ENCODE measurements at places on chromosomes 4 and X.

DNA sequence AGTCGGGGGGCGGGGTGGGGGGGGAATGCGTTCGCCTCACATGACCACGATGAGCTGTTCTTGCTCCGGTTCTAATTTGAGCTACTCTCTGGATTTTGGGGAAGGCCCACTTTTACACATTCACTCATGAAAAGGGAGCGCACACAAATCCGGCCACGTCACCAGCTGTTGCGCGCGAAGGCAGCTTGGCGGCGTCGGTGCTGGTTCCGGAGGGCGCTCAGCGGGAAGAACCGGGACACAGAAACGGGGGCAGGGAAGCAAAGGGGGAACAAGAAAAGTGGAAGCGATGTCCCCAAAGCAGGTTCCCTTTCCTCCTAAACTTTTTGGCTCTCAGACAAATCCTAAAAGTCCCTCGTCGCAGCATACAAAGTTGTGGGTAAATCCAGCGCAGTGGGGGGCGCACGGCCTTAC is 605 bp downstream of the ANXA5 start:
- no peak for DNase-seq

GRCh38 chrX:155954793-155955192 is 42.7 kb upstream of the IL9R start:
- no peak for DNase-seq

- no peak for DNase-seq
These were observed 511.5 kb upstream of the ATOH1 start for GRCh38 chr4:93317057-93317456.

DNA sequence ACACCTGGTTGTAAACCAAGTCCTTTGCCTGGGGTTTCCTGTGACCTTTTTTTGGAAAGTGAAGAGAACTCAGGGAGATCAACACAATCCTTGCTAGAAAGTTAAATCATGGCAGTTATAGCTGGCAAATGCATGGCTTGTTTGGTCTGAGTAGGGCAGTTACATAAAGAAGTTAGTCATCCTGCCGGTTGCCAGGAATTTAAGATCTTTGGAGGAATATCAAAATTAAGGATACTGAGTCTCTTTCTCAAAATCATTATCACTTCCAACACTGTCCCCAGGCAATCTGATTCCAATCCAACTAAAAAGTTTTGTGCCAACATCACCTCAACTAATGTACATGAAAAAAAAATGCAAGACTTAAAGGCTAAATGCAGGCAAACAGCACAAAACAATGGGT is 40.3 kb downstream of the C4orf54 start:
- no peak for DNase-seq

DNA sequence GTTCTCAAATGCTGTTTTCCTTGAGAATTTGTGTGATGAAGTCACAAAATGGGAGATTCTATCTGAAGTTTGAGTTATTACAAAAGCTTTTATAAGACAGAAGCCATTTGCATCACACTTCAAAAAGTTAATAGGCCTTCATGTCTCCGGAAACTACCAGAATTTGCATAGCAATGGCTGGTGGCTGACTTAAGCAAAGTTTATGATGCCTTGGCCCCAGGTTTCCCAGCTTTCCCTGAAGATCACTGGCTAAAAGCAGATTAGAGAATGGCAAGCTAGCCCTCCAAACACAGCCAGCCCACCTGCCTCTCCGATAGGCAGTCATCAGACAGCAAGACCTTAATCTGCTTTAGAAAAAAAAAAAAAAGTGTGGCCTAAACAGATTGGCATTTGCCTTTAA is 197.8 kb downstream of the HS3ST1 start:
- no peak for DNase-seq

DNA sequence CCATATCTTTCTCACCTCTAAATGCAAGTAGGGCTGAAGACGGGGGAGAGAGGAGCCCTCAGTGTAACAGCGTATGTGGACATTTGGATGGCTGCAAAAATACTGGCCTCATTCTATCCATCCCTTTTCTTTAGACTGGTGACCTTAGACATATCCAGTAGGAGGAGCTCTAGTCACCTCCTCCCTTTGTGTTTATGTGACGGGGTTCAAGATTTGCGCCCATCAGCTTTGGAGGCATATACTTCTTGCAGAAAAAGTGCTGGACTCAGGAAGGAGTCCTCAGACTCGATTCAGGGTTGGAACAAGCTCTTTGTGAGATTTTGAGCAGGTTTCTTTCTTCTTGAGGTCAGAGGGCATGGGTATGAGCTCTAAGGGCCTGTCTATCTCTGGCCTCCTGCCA is 86.2 kb downstream of the MAMLD1 start:
- DNase-seq: no peak

DNA sequence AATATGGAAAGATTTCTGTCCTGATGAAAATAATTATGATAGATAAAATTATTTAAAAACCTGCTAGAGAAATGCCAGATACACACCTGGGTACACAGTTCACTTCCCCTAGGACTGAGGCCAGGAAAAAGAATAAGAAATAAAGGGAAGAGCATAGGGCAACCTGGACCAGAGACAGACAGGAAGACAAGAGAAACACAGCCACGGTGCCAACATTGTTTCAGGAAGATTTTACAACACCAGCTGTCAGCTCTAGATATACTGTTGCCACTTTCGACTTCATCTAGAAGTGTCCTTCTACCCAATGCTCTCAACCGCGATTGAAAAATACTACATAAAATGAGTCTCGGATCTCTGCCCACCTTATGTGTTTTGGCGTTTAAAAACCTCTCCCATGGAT is 128.5 kb downstream of the MAML3 start:
- no peak for DNase-seq

DNA sequence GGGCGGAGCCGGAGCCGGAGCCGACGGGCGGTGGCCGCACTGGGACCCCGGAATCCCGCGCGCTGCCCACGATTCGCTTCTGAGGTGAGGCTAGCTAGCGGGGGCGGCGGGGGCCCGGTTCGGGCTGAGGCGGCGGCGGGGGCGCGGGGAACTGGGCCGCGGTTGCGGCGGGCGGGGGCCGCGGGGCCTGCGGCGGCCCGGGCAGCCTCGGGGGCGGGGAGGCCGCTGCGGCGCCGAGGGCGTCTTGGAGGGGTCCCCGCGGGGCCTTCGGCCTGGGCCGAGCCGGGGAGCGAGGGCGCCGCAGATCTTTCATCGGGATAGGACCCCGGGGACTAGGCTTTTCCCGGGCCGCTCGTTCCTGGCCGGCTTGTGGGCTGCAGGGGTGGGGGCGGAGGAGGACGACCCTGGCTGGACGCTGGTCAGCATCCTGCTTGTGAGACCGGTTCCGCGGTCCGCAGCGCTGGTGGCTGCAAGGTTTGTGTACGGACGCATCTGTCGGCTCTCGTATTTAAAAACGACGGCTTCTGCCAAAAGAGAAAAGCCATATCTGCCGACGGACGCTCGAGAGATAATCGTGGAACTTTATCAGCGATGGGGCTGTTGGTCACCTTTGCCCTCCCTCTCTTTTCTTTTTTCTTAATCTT is 419 bp downstream of the ADD1 start:
- DNase-seq: no peak

DNA sequence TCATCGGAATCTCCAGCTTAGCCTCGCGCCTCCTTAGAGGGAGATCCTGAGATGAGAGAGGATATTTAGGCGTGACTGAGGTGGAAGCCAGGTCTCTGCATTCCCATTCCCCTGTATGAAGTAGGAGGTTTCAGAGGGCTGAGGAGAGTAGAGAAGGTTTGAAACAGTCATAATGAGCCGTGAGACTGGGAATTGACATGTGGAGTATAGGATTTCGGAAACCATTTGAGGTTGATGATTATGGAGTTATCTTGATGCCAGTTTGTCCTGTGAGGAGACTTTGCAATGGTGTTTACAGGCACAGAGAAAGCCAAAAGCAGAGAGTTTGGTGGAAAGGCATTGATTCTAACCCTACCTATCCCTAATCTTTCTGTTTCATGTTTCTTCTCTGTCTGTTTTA is 2.0 kb downstream of the CHST7 start:
- DNase-seq: no peak

- DNase-seq: no peak
These were observed 4.6 kb upstream of the PIN4 start for GRCh38 chrX:72176981-72177380.

DNA sequence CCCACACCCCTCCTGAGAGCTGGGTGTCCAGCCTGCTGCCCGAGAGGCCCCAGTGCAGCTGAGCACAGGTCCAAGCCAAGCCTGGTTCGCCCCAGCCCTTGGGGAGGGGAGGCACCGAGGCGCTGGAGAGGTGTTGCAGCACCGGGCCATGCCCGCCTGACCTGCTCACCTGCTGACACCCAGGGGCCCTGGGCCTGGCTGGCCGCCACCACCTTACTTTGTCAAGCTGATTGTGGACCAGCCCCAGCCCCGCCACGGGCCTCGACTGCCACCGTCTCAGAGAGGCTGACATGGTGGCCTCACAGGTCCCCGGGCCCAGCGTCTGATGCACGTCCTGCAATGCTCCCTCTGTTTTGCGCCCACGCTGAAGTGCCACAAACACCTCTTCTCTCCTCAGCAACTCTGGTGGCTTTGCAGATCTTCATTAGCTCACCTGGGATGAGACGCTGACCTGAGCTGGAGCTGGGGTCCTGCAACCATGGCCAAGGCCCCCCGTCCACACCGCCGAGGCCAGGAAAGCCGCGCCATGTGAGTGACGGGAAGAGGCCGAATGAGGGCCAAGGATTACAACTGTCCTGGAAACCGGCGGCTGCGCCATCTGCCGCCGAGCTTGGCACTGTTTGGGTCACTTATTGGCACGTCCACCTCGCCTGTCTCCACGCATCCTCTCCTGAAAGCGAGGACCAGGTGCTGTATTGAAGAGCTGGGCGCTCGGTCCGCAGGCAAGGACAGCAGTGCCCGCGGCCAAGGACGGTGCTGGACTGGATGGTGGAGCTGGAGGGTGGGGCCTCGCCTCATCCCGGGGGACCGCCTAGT is 7.6 kb downstream of the CPLX1 start:
- DNase-seq: no peak

- DNase-seq: no peak
These were observed 37.1 kb downstream of the CPE start for GRCh38 chr4:165415910-165416309.

- no peak for DNase-seq
These were observed 317.5 kb downstream of the DHRSX start for GRCh38 chrX:2183193-2183725.

DNA sequence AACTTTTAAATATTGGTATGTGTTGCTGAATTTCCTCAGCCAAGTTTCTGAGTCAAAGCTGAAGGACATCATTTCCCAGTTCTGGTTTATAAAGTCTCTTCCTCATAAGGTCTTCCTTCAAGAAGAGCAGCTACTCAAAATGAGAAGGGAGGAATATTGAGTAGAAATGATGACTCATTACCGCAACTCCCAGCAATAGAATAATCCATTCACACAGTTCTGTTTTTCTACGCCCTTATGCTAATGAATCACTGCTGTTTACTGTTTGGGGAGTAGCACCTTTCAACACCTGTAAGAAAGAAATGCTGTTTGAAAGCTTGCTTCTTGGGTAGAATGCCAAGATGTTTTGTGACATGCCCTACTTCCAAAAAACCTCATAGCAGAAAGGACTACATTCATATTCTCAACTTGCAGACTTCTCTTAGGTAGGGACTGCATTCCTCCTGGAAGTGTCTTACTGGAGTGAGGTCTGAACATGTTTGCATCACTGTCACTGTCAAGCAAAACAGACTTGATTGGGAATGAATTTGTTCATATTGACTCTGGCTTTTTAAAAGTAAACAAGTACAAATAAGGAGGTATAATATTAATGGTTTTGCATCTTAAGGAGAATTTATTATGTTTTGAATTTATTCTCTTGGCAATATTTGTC is 147.2 kb upstream of the BANK1 start:
- DNase-seq: no peak

GRCh38 chrX:99777912-99778311 is 632.2 kb downstream of the PCDH19 start:
- no peak for DNase-seq

DNA sequence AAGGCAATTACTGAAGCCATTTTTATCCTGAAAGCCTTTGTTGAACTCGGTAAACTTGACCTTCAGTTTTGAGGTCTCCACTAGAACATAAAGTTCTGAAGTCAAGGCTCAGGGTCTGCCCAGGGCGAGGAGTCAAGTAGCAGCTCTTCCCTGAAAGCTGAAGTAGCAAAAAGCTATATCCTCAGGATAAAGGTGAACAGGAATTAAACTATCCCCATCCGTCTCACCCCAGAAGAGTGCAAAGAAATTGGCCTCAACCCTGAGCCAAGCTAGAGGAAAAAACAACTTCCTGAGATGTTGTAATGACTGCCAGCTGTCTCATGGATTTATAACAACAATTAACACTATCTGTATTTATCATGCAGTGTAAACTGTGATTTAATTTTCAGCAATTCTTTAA is 590.8 kb downstream of the SPRY1 start:
- DNase-seq: no peak

- peak; percentile 66 for DNase-seq
These were observed 21.0 kb downstream of the SAT1 start for GRCh38 chrX:23803931-23804381.

DNA sequence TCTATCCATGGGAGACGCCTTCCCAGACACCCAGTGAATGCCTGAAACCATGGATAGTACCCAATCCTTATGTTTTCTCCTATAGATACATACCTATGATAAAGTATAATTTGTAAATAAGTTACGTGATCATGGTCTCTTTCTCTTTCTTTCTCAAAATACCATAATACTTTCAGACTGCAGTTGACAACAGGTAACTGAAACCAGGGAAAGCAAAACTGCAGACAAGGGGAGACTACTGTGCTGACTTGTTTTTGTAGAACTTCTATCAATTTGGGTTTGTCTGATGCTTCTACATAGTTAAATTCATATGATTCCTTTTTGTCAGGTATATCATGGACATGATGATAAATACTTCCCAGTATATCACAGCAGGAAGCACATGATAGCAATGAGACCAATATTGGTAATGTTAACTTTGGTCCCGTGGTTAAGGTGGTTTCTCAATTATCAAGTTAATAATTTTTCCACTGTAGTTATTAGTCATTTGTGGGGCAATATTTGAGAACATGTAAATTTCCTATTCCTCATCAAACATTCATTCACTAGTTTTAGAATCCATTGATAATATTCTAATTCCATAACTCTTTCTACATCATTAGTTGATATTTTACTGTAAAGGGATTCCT is 298.0 kb upstream of the TET2 start:
- no peak for DNase-seq

GRCh38 chr4:85610450-85610849 is 135.5 kb downstream of the ARHGAP24 start:
- no peak for DNase-seq

DNA sequence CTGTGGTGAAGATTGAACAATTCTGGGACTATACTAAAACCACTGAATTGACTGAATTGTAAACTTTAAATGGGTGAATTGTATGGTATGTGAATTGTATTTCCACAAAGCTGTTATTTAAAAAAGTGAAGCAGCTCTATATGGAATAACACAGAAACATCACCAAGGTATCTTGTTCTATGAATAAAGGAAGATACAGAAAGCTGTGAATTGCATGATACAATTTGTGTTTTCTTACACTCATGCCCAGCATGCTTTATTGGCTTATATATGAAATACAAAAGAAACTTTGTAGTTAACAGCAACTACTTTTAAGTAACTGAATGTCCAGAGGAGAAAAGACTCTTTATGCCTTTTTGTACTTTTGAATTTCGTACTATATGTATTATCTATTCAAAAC is 11.5 kb downstream of the CBR4 start:
- no peak for DNase-seq

Data from pulmonary artery endothelial cell (primary cell).